ENCODE measurements at places on chromosomes 11 and 22. TPM values are rescaled to one million over a fixed set of nuclear protein-coding genes. Genes with fewer than 3 reads are reported as not detected.

GRCh38 chr11:46484101-46484500 lies 92.5 kb upstream of the CHRM4 start:
- peaks cover 6% of the 10 kb centered on the region for H3K36me3 ChIP-seq
- DNase-seq, result no peak
- no peaks in the 10 kb centered on the region for H3K27me3 ChIP-seq
- H3K4me3 ChIP-seq, result no peak overlapping the region
- H3K4me1 ChIP-seq, result peaks cover 4% of the 10 kb centered on the region
- H3K27ac ChIP-seq, result no peak overlapping the region

BLID gene
- not detected for total RNA-seq

AIFM3 gene
- not detected for total RNA-seq

DNA sequence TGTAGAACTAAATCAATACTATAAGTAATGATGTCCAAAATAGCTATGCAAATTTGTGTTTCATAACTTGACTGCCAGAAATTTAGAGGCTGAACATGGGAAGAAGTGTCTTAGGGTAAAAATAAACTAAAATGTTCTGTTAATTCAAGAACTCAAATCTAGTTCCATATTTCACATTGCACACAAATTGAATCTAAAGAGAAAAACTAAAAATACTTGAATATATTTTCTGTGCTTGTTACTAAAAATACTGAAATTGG lies 43.5 kb downstream of the FANCF start:
- no peak overlapping the region for H3K27ac ChIP-seq
- peaks cover 2% of the 10 kb centered on the region for H3K27me3 ChIP-seq
- no peak overlapping the region for H3K4me3 ChIP-seq
- no peak for DNase-seq
- no peaks in the 10 kb centered on the region for H3K4me1 ChIP-seq
- no peaks in the 10 kb centered on the region for H3K36me3 ChIP-seq

- no peak overlapping the region for H3K27ac ChIP-seq
- peaks cover 12% of the 10 kb centered on the region for H3K4me1 ChIP-seq
- H3K36me3 ChIP-seq, result no peaks in the 10 kb centered on the region
- DNase-seq, result no peak
Measured at GRCh38 chr22:35620624-35621251, 3.6 kb upstream of the MB start.

DNA sequence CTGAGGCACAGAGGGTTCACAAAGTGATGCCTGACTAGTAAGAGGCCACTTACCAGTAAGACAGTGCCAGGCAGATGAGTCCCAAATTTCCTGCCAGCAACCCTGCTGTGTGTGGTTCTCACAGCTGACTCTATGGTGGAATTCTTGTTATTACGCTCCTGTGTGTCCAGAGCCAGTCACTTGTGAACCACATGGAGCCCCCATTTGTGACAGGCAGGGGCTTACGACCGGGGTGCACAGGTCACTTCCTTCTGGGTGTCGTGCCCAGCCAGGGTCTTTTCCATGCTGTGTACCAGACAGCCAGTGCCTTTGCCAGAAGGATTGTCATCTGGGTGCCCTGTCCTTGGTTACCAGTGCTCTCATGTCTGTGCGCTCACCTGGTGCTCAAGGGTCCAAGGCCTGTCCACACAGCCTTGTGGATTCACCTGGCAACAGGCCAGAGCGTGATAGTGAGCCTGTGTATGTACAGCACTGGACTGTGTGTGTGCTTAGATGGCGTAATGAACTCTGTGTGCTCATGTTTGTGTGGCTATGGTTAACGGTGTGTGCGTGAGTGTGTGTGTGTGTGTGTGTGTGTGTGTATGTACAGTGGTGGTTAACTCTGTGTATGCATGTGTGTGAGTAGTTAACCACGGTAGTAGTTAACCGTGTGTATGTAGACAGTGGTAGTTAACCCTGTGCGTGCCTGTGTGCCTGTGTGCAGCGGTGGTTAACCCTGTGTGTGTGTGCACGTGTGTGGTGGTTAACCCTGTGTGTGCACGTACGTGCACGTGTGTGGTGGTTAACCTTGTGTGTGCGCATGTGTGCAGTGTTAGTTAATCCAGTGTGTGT lies 18.6 kb downstream of the GRAMD4 start:
- H3K36me3 ChIP-seq, result no peaks in the 10 kb centered on the region
- H3K4me3 ChIP-seq, result no peak overlapping the region
- no peaks in the 10 kb centered on the region for H3K27me3 ChIP-seq
- no peak overlapping the region for H3K27ac ChIP-seq
- H3K4me1 ChIP-seq, result no peaks in the 10 kb centered on the region

GRCh38 chr11:62919898-62920640 lies 1.1 kb downstream of the CHRM1 start:
- H3K36me3 ChIP-seq, result no peaks in the 10 kb centered on the region
- peaks cover 22% of the 10 kb centered on the region for H3K27me3 ChIP-seq
- peaks cover 20% of the 10 kb centered on the region for H3K4me1 ChIP-seq
- no peak overlapping the region for H3K27ac ChIP-seq
- no peak for DNase-seq

INS gene
- not detected for total RNA-seq

- no peak overlapping the region for H3K27ac ChIP-seq
- DNase-seq, result no peak
- peaks cover 15% of the 10 kb centered on the region for H3K27me3 ChIP-seq
Measured at GRCh38 chr22:33025675-33026074, 32.5 kb downstream of the SYN3 start.

- peaks cover 5% of the 10 kb centered on the region for H3K27me3 ChIP-seq
- H3K27ac ChIP-seq, result no peak overlapping the region
- H3K36me3 ChIP-seq, result no peaks in the 10 kb centered on the region
- DNase-seq, result no peak
Measured at GRCh38 chr11:95138448-95138847, 48.8 kb downstream of the ENDOD1 start.

LIF gene
- 189 TPM for total RNA-seq

DNA sequence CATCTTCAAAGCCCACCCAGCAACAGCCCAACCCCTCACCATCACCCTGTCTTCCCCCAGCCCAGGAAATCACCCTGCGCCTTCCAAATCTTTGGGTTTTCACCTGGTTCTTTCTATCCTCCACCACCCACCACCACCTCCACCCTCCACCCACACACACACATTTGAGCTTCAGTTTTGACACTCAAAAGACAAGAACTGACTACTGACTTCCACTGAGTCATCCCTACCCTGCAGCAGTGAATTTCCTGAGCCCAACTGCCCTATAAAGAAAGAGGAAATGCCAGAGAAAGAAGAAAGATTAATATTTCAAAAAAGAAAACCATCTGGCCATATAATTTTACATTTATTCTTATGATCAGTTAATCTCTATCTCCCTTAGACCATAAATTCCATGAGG lies 137.5 kb downstream of the CHST1 start:
- H3K36me3 ChIP-seq, result no peaks in the 10 kb centered on the region
- H3K4me3 ChIP-seq, result no peak overlapping the region
- H3K27ac ChIP-seq, result no peak overlapping the region

DNA sequence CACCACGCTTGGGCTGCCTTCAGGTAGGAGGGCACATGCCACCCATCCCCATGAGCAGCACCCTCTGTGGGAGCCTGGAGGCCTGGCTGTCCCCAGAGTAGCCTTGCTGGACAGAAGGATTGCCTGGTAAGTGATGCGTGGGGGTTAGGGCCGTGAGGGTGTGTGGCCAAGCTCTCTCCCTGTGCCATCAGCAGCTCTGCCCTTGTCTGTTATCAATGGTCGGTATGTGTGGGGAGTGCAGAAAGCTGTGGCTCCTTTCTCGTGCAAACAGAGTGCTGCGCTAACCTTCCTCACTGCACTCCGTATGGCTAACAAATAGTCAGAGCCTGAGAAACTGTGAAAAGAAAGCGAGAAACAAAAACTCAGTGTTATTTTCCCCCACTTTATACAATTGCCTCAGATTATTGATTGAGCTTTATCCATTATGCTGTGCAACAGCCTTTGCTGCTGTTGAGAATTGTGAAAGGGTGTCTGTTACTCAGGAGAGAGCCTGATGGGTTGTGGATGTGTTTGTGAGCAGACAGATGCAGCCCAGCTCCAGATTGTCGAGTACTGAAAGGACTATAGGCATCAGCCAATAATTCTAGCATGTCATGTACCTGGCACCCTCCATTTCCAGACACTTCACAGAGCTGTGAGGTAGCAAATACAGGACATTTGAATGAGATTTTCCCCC lies 432.2 kb downstream of the NTM start:
- no peak overlapping the region for H3K4me3 ChIP-seq
- H3K27me3 ChIP-seq, result no peaks in the 10 kb centered on the region
- H3K4me1 ChIP-seq, result no peaks in the 10 kb centered on the region
- H3K27ac ChIP-seq, result no peak overlapping the region
- no peaks in the 10 kb centered on the region for H3K36me3 ChIP-seq

- no peaks in the 10 kb centered on the region for H3K27me3 ChIP-seq
- no peak for DNase-seq
- peaks cover 4% of the 10 kb centered on the region for H3K36me3 ChIP-seq
- no peak overlapping the region for H3K27ac ChIP-seq
Measured at GRCh38 chr11:126328444-126328843, 24.6 kb downstream of the DCPS start.

All from activated CD4-positive, alpha-beta memory T cell treated with anti-CD3 and anti-CD28 coated beads for 36 hours (primary cell).